T-helper 9 cell (primary cell): ENCODE measurements at places on chromosomes 12 and 14.

GRCh38 chr12:46628176-46628575 lies 197.6 kb downstream of the SLC38A4 start:
- no peak for DNase-seq

DNA sequence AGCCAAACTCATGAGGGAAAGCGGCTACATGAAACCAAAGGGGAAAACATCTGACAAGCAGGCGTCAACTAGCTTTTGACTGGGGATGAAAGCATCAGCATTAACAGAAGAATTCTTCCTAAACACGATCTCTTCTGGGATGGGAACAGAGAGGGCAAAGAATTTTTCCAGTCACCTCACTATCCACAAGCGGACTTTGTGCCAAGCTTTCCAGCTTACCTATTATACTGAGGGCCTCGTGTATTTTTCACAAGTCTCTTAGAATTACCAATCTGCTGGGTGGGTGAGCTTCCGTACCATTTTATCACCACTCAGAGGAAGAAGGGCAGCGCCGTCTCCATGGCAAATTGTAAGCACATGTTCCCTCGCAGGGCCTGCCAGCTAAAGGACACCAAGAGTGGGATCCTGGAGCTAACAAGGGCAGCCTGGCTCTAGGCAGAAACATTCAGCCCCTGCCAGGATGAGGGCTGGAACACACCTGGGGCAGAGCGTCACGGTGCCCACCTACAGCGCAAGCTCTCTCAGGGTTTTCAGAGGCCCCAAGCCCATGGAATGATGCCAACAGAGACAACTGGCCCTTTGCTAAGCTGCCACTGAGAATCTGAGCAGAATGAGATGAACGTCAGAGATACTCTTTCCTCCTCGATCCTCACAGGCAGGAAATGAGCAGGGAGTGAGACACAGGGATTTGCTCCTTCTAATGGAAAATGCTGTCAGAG lies 74.6 kb downstream of the CHGA start:
- no peak for DNase-seq

- DNase-seq, result no peak
Observed at GRCh38 chr12:24597580-24597979, 351.3 kb downstream of the BCAT1 start.

DNA sequence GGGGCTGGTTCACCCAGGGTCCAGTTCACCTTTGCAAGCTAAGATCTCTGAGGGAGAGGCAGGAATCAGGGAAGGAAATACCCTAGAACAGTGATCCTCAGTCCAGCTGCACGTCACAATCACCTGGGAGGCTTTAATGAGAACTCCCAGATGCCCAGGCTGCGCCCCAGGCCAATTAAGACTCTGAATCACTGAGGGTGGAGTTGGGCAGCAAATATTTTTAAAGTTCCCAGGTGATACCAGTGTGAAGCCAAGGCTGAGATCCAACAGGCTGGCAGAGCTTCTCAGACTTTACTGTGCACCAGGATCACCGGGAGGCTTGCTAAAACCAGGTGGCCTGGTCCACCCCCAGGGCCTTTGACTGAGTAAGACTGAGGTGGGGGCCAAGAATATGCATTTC lies 23.8 kb downstream of the MYL2 start:
- DNase-seq, result no peak
